ENCODE measurements at places on chromosomes 2 and 18. TPM values are rescaled to one million over a fixed set of nuclear protein-coding genes. Genes with fewer than 3 reads are reported as not detected.

DES gene
- total RNA-seq, result 0.30 TPM

ABCG5 gene
- not detected for total RNA-seq

SPATA3 gene
- total RNA-seq, result not detected

MC2R gene
- total RNA-seq, result not detected

PAX8 gene
- 86.5 TPM for total RNA-seq

TCF23 gene
- not detected for total RNA-seq

FAM117B gene
- 11.1 TPM for total RNA-seq

ABHD1 gene
- not detected for total RNA-seq

POTEE gene
- not detected for total RNA-seq

GRCh38 chr2:96325884-96326255 is 753 bp downstream of the ITPRIPL1 start:
- no peak for DNase-seq

GRCh38 chr2:212015588-212015987 is 523.0 kb downstream of the ERBB4 start:
- DNase-seq, result no peak

DNA sequence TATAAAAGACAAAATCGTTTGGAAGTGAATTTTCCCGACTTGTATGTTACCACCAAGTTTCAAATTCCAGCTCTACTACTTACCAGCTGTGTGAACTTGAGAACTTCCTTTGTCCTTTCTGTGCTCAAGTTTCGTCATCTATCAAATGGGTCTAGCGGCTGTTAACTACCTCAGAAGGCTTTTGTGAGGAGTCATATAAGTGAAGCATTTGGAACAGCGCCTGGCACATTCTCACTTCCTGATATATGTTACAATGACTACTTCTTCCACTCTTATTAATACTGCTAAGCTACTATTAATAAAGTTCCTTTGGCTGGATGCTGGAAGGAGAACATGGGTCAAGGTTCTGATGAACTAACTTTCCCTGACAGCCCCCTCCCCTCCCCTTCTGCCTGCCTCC is 104.5 kb downstream of the MEIS1 start:
- no peak for DNase-seq

GRCh38 chr18:12883372-12883683 is 709 bp downstream of the PTPN2 start:
- DNase-seq, result no peak

GRCh38 chr2:238897911-238898311 is 50.0 kb downstream of the TWIST2 start:
- DNase-seq, result no peak

DNA sequence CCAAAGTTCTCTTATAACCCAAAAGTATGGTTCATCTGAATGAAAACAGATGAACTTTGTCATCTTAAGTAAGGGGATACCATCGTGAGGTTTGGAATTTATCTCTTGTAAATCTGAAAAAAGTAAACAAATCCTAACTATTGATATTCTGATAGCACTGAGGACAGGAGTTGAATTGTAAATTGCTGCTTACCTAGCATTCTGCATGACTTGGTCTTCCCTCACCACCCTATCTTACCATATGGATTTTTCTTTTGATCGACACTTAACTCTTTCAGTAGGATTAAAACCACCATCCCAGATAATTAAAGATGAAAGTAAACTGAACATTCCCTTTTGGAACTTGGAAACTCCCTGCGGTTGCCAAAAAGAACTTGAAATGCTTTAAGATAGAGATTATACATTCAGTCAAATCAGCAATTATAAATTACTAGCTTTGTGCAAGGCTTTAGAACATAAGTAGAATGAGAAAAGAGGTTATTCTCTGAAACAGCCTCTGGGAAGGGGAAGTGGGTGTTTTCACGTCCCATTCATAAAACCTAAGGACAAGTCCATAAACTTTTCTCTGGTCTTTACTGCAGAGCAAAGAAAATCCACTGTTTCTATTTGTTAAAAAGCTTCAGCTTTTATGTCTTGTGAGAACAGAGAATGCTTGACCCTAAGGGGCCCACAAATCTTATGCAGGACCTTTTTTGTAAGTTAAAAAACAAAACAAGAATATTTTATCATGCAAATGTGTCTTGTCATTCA is 49.7 kb upstream of the ZNF397 start:
- DNase-seq, result no peak

DNA sequence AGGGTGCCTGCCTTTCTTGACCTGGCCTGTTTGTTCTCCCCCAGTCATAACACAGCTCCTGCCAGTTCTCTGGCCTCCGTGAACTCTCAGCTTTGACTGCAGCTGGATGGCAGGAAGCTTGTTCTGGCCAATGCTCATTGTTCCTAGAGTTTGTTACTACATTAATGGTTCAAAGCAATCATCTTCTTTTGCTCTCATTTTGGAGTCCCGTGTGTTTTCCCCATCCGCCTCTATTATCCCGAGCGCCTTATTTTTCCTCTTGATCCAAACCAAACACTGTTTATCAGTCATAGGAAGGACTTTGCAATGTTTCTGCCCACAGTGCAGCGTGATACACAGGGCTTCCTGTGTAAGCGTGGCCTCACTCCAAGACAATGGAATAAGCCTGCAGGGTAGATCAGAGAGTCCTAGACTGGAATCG is 184.3 kb upstream of the APCDD1 start:
- no peak for DNase-seq

DNA sequence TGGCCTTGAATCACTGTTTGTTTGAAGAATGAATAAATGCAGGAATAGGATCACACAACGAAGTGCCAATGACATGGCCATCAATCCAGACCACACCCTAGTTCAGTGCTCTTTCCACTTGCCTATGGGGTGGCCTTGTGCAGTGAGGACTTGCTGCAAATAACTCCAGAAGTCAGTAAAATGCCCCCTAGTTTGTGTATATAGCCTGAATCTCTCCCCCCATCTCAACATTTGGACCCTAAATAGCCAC is 299 bp downstream of the FABP1 start:
- no peak for DNase-seq

- no peak for DNase-seq
Measured at GRCh38 chr2:17059458-17059857, 393.8 kb upstream of the CYRIA start.

DNA sequence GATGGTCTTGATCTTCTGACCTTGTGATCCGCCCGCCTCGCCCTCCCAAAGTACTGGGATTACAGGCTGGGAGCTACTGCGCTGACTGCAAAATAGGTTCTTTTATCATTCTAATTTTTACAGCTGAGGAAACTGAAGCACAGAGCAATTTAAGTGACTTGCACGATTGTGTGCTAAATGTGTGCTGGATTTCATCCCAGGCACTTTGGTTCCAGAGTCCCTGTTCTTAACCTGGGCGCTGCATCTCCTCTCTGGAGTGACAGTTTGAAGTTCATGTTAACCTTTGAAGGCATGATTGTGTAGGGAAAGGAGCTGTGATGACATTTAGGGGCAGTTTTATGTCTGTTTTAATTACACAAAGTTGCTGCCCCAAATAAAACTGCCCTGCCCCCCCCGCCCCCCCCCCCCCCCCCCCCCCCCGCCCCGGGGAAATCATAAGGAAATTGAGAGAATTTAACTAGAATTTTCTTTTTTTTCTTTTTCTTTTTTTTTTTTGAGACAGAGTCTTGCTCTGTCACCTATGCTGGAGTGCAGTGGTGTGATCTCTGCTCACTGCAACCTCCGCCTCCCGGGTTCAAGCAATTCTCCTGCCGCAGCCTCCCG is 5.6 kb downstream of the ACSL3 start:
- no peak for DNase-seq

DNA sequence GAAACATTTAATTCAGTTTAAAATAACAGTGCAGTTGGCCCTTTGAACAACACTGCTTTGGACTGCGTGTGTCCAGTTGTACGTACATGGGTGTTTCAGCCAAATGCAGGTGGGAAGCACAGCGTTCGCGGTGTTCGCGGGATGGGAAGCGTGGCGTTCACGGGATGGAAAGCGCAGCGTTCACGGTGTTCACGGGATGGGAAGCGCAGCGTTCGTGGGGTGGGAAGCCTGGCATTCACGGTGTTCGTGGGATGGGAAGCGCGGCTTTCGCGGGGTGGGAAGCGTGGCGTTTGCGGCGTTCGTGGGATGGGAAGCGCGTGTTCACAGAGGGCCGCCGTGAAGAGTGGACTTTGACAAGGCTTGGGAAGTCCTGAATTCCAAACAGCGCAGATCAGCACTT is 47.6 kb downstream of the CTDP1 start:
- DNase-seq, result no peak

DNA sequence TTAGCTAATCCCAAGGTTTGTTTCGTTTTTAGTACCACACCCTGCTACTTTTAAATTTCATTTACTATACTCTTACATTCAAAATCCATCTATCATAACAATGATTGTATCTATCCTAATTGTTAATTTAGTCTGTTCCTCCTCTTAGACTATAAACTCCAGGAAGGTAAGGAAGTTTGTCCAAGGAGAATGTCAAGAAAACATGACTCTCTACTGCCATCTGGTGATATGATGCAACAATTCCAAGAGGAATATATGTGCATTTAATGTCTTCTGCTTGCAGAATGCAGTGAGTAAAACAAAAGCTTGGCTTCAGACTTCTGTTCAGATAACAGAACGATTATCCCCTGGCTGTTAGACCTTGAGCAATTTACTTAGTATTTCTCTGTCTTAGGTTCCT is 1267.1 kb downstream of the LRP1B start:
- peak; percentile 75 for DNase-seq

DNA sequence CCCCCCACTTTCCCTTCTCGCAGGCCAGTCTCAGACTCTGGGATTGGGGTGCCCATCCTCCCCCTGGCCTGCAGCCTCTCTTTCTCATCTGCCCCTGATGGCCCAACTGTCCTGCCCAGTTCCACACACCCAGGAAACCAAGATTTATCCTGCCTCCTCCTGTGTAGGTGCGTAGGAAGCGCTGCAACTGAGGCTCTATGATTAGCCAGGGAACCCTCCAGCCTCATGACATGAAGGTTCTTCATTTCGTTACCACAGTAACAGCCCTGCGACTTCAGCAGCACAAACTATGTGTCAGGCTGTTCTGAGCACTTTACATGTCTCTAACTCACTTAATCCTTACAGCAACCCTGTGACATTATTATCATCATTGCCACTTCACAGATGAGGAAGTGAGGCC is 305.9 kb downstream of the CELF4 start:
- no peak for DNase-seq

GRCh38 chr2:239747274-239747673 is 277.9 kb downstream of the NDUFA10 start:
- DNase-seq, result no peak

GRCh38 chr18:59876310-59876626 is 23.5 kb upstream of the PMAIP1 start:
- no peak for DNase-seq

DNA sequence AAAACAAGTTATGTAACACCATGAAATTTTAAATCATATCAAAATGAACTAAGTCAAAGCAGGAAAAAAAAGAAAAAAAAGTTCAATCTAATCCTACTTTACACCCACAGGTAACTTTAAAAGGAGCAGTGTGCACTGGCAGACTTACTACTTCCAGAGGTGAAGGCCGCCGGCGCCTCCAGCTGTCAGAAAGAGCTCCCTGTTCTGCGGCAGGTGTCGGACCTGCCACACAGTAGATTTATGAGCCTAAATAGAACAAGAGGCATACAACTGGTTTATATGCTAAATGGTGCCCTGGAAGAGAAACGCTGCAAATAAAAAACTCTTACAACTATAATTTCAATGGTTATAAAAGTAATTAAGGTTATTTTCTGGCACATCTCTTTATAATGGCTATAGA is 23.1 kb upstream of the PNO1 start:
- DNase-seq, result no peak

- DNase-seq, result no peak
Measured at GRCh38 chr2:128789221-128789620, 470.6 kb upstream of the HS6ST1 start.

DNA sequence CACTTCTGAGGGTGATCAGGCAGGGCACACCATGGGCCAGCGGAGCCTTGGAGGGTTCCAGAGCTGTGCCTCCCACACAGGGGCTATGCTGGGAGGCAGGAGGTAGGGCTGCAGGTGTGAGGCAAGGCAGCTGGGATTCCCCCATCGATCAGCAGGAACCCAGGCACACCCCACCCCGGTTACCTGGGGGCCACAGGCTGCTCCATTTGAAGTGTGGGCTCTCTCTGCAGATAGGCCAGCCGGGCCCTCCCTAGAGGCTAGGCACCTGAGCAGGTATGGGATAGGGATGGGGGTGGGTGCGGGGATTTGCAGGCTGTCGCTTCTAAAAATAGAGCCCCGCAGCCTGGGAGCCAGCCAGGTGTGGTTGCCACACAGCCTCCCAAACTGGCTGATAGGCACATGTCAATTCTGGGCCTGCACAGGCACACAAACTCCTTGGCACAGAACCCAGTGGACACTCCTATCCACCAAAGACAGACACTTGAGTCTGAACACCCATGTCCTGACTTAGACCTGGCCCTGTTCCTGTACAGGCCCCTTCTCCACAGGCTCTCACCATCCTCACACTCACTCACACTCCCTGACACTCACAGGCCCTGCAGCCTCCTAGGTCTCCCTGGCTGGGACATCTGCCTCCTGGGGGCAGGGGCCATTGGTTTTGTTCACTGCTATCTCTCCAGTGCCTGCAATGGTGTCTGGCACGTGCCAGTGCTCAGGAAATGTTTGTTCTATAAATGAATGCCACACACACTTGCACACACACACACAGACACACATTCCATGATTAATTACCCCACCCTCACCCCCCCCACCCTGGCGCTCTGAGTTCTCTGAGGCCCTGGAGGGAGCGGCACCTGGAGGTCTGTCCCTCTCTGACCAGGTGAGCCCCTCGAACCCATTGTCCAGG is 73.4 kb downstream of the ZFP36L2 start:
- no peak for DNase-seq
